Myocyte (in vitro differentiated cells): ENCODE measurements at places on chromosomes 11 and 22. TPM values are rescaled to one million over a fixed set of nuclear protein-coding genes. Genes with fewer than 3 reads are reported as not detected.

Gene IGSF22
- 23.5 and 34.5 TPM in 2 replicates for total RNA-seq

Gene IL18
- total RNA-seq = not detected in 2 replicates

Gene LRRC32
- 0.16 and 2.0 TPM in 2 replicates for total RNA-seq

Gene GAB4
- total RNA-seq = not detected in 2 replicates

Gene PLAAT4
- total RNA-seq = 15.8 and 20.4 TPM in 2 replicates

Gene NLRX1
- 22.8 and 24.1 TPM in 2 replicates for total RNA-seq

Gene SAA4
- not detected in 2 replicates for total RNA-seq

Gene SORL1
- 0.21 and 0.29 TPM in 2 replicates for total RNA-seq

Gene ALG8
- total RNA-seq = 68.4 and 70.9 TPM in 2 replicates

Gene NRIP3
- 7.0 and 13.5 TPM in 2 replicates for total RNA-seq

Gene MOGAT2
- not detected in 2 replicates for total RNA-seq

Gene GPHA2
- not detected in 2 replicates for total RNA-seq

Gene APOA1
- total RNA-seq = 0.16 TPM in 1 of 2 replicates, not detected in the other

Gene PRG3
- not detected in 2 replicates for total RNA-seq

Gene PLAAT5
- 0.52 and 2.8 TPM in 2 replicates for total RNA-seq

Gene OR5A1
- not detected in 2 replicates for total RNA-seq

Gene PYGM
- total RNA-seq = 23.5 and 24.9 TPM in 2 replicates
